ENCODE measurements at places on chromosomes 7 and 10.

DNA sequence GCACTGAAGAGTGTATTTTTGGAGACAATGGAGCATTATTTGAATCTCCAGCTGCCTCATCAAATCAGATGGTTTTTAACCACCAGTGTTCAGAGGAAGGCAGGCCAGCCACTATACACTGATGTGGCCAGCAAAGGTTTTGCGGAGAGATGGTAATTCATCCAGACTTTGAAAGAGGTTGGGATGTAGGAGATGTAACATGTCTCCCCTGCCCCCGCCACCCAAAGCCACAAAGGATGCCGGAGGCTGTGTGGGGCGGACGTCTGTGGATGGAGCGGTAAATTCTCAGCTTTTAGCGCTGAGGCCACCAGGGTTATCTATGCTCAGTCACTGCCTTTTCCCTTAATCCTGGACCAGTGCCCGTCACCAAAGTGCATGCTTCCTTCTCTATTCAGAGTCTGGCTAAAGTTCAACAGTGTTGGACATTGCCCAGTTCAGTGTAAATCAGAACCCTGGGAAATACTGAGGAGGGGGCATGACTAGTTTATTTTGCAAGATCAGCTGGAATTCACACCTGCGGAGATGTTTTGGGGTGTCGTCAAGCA is 3.7 kb upstream of the TRIP6 start:
- DNase-seq: no peak

DNA sequence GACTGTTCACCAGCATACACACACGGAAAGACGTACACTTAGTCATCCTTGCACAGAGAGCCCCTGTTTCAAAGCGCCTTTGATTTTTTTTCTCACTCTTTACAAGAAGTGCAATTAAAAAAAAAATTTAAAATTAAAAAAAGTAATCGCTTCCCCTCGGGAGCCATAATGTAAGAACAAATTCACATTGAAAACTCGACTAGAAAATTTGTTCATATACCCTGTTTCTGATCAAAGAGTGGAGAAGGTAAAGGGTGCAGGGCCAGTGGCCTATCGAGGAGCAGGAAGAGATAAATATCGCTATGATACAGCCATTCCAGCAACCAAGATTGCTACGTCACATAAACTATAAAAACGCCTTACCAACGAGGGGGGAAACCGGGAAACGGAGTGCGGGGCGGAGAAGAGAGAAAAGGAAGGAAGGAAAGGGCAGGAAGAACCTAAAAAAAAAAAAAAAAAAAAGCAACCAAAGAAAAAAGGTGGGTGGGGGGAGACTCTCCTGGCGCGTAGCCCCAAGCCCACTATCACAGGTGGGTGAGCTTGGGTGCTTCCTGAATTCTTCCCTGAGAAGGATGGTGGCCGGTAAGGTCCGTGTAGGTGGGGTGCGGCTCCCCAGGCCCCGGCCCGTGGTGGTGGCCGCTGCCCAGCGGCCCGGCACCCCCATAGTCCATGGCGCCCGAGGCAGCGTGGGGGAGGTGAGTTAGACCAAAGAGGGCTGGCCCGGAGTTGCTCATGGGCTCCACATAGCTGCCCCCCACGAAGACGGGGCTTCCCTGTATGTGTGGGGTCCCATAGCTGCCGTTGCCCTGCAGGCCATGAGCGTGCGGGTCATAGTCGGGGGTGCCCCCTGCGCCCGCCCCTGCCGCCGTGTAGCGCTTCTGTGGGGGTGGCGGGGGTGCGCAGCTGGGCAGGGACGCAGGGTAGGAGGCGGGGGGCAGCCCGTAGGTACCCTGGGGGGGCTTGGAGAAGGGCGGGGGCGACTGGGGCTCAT is 5.2 kb upstream of the HOXA2 start:
- no peak for DNase-seq

GRCh38 chr7:26265065-26265464 is 26.6 kb upstream of the SNX10 start:
- no peak for DNase-seq

GRCh38 chr7:70032649-70033048 is 434.4 kb downstream of the AUTS2 start:
- DNase-seq: no peak

DNA sequence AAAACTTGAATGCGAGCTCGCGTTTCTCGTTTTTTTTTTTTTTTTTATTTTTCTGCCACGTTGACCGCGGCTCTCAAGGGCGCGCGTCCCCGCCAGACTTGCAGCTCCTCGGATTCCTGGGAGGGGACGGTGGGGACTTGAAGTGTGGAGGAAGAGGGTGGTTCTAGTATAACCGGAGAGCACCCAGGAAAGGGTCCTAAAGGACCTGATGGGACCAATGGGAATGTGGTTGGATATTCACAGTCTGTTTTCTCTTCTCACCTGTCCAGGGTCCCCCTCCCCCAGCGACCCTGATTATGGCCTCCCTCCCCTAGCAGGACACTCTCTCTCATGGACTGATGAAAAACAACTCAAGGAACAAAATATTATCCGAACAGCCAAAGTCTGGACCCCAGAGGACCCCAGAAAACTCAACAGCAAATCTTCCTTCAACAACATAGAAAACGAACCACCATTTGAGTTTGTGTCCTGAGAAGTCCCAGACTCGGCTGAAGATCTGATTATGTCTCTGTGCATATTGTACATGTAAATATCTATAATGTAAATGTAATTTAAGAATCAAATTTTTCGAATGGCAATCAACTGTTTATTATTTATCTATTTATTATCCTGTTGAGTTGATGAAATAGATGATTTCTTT is 1.4 kb downstream of the PTF1A start:
- no peak for DNase-seq
